RWPE1 (cell line): ENCODE measurements at places on chromosomes 7 and 10.

DNA sequence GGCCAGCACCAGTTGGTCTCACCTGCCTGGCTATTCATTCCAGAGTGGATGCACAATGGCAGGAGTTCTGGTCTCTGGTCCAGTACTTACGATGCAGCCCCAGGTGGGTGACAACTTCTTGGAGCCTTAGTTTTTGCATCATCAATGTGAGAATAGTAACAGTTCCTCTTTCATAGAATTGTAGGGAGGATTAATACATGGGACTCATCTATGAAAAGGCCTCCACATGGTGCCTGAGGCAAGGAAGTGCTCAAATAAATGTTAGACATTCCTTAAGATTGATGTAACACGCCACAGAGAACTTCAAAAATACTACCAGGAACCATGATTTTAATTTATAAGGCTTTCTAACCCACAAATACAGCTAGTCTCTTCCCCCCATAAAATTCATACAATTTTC lies 120.1 kb upstream of the CHST15 start:
- no peak for DNase-seq

DNA sequence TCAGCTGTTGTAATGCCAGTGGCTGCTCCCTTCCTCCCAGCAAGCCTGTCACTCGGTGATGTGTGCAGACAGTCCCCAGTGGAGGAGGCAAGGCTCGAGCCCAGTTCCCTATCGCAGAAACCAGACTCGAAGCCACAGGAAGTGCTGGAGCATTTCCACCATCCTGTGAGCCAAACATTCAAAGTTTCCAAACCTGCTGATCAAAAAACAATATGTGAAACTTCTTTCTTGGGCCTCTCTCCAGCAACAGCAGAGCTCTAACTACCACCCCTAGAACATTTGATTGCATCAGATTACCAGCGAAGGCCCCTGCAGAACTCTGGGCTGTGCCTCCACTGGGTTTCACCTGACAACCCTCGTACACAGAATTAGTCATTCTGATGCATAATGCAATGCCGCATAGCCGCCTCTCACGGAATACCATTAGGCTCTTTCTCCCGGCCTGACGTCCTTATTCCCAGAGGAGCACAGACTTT lies 94.0 kb downstream of the ELMO1 start:
- no peak for DNase-seq

GRCh38 chr7:74003621-74004020 lies 24.4 kb upstream of the ELN start:
- DNase-seq = no peak

GRCh38 chr7:30738026-30738915 lies 13.7 kb upstream of the INMT start:
- DNase-seq = no peak

GRCh38 chr7:137967143-137968018 lies 34.5 kb downstream of the CREB3L2 start:
- DNase-seq = no peak

- peak; percentile 32 for DNase-seq
Measured at GRCh38 chr10:100670828-100671479, 74.4 kb upstream of the PAX2 start.

DNA sequence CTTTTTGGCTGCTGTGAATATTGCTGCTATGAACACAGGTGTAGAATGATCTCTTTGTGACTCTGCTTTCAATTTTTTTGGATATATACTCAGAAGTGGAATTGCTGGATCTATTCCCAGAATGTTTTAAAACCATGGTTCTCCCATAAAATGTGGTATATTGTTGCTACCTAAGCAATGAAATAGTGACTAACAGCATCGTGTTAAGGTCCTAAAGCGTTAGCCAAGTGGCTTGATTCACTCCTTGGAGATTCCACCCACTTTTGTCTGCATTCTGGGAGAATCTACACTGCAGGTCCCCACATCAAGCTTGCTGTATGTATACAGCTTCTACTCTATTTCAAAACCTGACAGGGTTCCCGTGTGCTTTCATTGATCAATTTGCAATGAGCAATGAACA lies 105.6 kb downstream of the CDK6 start:
- DNase-seq = no peak

DNA sequence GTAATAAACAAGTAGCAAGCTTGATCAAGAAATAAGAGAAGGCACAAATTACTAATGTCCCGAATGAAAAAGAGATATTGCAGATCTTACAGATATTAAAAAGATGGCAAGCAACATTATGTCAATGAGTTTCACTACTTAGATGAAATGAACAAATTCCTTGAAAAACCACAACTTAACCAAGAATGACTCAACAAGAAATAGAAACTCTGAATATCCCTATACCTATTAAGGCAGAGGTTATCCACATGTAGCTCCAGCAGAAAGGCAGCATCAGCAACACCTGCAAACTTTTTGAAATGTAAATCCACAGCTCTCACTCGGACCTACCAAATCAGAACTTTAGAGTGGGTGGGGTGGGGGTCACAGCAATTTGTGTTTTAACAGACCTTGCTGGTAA lies 33.6 kb downstream of the PDE1C start:
- DNase-seq = no peak

GRCh38 chr7:122695816-122696215 lies 3.1 kb downstream of the RNF133 start:
- DNase-seq = no peak

- DNase-seq = no peak
Measured at GRCh38 chr7:120353171-120353570, 80.2 kb downstream of the KCND2 start.

DNA sequence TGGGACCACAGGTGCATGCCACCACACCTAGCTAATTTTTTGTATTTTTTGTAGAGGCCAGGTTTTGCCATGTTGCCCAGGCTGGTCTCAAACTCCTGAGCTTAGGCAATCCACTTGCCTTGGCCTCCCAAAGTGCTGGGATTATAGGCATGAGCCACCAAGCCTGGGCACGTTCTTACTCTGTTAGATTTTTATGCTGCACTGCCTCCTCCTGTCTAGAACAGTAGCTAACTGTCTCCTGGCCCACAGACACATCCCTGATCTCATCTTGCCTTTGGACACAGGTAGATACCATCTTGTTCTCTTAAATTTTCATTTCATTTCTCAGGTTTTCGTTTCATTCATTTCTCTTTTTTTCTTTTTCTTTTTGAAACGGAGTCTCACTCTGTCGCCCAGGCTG lies 41.1 kb downstream of the BLVRA start:
- DNase-seq = no peak

DNA sequence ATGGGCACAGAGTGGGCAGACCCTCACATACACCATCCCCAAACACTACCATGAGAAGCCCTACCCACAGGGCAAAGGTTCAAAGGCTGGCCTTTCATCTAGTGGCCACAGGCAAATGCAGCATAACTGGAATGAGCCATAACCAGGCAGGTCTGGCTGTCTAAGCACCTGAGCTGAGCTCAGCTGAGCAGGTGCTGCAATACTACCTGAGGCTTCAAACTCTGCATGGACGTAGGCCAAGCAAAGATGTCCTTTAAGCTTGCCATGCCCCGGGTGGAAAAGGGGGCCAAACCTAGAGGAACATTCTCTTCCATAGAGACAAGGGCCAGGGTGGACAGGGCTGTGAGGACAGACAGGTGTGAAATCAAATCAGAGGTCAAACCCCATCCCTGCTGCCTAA lies 65.3 kb upstream of the CAMK2B start:
- DNase-seq = no peak

DNA sequence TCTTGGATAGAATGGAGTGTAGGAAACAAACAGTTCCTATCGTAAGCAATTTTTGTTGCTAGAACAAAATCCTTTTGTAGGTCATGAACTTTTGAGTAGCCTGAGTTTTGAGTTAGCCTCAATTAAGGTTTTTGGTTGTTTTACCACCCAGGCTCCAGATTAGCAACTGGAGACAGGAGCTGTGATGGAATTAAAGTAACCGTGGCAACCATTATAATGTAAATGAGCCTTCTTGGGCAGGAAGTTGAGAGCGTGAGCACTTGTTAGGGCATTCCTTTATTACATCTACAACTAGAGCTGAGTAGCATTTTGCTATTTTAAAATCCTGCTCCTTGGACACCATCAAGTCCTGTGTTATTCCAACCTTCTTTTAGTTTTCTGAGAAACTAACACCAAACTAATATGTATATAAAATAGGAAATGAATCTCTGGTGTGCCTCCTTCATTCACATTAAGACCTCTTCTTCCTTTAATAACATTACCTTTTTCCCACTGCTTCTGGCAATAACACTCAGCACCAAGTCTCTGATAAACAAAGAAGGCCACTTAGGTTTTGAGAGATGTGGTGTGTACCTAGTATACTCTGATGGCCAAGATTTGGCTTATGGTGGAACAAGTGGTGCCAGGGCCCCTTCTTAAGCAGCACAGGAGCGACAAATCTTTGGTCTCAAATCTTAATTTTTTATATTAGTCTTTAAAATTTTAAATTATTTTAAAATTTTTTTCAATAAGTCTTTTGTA lies 34.0 kb downstream of the AHCYL2 start:
- DNase-seq = no peak

- no peak for DNase-seq
Measured at GRCh38 chr10:125684581-125684980, 1.6 kb upstream of the TEX36 start.

DNA sequence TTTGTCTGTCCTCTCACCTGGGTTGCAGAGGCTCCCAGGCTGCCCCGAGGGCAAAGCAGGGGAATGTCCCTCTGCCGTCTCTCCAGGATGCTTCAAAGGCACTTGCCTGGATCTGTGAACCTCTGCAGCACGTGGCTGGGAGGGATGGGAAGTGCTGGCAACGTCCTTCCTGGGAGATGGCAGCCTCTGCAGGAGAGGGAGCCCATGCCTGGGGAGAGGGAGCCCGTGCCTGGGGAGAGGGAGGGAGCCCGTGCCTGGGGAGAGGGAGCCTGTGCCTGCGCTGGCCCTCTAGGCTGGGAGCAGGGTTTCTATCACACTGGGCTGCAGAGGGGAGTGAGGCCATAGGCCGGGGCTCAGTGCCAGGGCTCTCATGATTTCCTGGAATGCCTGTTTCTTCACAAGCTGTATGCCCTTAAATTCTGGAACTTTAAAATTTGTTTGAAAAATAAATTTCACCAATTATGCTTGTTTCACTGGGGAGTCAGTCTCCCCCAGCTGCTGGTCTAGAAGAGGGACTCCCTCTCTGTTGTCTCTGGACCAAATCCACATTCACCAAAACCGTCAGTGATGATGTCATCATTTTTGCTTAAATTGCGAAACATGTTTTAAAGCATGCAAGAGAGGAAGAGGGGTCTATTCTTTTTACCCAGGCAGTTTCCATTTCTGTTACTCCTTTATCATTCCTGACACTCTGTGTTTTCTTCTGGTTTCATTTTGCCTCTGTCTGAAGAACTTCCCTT lies 135.7 kb downstream of the DNAJB6 start:
- no peak for DNase-seq

DNA sequence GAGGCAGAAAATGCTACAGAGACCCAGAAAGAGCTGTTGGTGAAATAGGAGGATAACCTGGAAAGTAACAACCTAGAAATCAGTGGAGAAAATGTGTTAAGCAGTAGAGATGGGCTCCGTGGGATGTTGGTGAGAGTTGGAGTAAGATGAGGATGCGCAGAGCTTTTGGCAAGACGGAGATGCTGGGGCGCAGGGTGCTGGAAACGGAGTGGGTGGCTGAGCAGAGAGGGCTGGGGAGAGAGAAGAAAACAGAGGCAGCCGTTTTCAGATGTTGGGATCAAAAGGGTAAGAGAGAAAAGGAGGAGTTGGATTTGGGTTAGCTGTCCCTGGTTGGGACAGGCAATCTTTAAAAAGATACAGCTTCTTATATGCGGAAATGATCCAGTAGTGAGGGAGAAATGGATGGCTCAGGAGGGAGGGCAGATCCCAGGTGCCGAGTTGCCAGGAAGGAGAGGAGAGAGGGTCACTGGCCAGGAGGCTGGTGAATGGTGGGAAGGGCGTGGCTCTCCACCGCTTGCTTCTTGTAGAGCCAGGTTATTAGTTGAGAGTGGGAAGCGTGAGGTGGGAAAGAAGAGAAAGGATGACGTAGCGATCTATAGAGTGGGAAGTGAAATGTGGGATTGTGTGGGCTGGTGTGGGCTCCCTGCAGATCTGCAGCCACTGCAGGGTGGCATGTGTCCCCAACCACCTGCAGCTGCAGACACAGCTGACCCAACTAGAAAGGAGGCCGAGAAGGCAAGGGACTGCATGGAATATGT lies 182.2 kb upstream of the SVIL start:
- no peak for DNase-seq

- no peak for DNase-seq
Measured at GRCh38 chr7:69078997-69079769, 519.1 kb upstream of the AUTS2 start.

DNA sequence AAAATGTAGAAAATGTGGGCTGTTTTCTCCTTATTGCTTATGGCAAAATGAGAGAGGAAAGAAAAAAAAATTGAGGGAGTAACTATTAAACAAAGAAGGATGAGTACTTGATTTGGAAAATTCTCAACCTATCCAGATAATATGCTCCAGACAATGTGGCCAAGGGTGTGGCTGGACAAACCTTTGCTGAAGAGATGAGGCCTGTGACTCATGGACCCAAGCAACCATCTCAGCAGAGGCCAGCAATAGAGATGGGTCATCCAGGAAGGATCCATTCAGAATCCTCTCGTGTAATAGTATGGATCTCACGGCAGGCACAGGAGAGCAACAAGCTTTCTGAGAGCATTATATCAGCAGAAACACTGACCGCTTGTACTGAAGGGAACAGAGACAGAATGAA lies 120.3 kb upstream of the CELF2 start:
- DNase-seq = no peak
